T-cell (primary cell): ENCODE measurements at places on chromosomes 13 and 19. TPM values are rescaled to one million over a fixed set of nuclear protein-coding genes. Genes with fewer than 3 reads are reported as not detected.
A peak's percentile ranks its signal among the peaks of the same experiment; 100 is the strongest.

- no peak for DNase-seq
- H3K27me3 ChIP-seq: no peaks in the 10 kb centered on the region
- H3K36me3 ChIP-seq: no peaks in the 10 kb centered on the region
- no peak overlapping the region for H3K27ac ChIP-seq
- H3K4me3 ChIP-seq: no peak overlapping the region
Measured at GRCh38 chr13:73062468-73062867, 3.7 kb downstream of the KLF5 start.

DNA sequence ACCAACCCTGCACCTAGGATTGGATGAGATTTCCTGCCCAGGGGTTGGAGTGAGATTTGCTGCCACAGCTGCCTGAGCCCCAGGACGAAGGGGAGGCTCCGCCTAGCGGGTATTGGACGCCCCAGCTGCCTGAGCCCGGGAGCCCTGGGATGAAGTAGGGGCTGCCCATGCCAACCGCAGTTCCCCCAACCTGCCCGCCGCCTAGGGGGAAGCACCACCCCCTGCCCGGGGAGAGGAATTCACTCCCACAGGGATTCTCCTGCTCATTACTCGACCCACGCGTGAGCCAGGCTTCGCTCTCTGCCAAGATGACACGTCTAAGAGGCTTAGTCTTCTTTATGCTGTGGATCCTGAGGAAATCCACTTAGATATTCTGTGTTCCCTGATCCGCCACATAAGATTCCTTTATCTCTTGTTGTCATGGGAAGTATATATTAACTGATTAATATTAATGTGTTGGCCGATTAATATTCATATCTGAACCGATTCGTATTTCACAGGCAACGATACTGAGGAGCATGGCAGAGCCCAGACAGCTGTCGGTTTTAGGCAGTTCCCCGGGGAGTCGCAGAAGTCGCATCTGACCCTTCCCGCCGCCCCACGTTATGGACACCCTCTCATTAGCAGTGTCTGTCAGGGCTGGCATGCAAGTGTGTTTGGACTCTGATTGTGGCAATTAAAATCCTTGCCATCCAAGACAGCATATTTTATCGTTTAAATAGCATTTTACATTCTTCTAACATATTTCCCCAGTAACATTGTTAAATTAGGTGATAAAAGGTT, 44.5 kb upstream of the KCTD15 start:
- H3K27ac ChIP-seq: no peak overlapping the region
- H3K27me3 ChIP-seq: peaks cover 39% of the 10 kb centered on the region
- no peak for DNase-seq
- no peaks in the 10 kb centered on the region for H3K36me3 ChIP-seq

DNA sequence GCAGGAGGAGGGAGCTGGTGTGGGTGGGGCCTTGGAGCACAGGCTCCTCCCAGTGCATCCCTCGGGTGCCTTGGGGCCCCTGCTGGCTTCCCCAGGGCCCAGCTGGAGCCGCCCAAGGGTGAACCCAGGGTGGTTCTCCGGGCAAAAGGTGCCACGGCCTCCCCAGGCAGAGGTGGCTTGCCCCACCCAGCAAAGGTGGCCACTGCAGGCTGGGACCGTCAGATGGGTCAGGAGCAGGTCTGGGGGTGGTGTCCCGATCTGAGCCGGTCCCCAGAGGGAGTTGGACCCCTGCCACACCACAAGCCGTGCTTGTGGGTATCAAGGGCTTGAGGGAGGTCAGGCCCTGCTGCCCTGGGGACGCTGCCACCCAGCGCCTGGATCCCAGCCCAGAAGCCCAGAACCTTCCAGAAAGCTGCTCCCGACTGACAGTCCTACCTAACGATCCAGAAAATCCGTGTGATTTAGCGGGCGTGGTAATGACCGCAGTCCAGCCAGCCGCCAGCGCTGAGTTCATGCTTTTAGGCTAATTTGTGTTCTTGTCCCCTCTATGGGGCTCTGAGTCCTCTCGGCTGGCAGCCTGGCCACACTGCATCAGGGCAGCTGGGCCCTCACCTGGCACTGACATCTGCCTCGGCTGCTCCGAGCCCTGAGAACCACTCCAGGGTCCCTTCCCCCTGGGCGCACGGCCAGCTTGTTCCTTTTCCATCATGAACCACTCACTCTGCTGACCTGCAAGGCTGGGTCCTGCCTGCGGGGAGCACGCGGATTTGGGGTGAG, 5.0 kb upstream of the GRIN3B start:
- DNase-seq: no peak
- H3K27ac ChIP-seq: no peak overlapping the region
- H3K4me1 ChIP-seq: peaks cover 24% of the 10 kb centered on the region

DNA sequence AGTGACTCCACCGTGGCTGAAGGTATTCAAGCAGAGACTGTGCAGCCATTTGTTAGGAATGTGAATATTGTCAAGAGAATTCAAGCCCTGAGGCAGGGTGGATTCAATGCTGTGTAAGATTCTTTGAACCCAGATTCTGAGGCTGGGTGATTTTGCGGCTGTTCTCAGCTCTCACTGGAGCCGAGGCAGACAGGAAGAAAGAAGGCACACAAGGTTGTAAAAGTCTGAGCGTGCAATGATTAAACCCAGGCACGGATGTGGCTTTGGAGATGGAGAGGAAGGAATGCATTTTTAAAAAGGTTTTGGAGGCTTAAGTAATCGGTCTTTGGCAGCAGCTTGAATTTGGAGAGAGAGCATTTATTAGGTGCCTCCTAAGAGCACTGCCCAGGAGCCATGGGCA, 187.9 kb downstream of the KATNAL1 start:
- no peak overlapping the region for H3K4me3 ChIP-seq
- H3K27me3 ChIP-seq: no peaks in the 10 kb centered on the region
- H3K27ac ChIP-seq: peak overlapping the region; percentile 14
- DNase-seq: peak; percentile 34
- peaks cover 26% of the 10 kb centered on the region for H3K4me1 ChIP-seq
- no peaks in the 10 kb centered on the region for H3K36me3 ChIP-seq

DNA sequence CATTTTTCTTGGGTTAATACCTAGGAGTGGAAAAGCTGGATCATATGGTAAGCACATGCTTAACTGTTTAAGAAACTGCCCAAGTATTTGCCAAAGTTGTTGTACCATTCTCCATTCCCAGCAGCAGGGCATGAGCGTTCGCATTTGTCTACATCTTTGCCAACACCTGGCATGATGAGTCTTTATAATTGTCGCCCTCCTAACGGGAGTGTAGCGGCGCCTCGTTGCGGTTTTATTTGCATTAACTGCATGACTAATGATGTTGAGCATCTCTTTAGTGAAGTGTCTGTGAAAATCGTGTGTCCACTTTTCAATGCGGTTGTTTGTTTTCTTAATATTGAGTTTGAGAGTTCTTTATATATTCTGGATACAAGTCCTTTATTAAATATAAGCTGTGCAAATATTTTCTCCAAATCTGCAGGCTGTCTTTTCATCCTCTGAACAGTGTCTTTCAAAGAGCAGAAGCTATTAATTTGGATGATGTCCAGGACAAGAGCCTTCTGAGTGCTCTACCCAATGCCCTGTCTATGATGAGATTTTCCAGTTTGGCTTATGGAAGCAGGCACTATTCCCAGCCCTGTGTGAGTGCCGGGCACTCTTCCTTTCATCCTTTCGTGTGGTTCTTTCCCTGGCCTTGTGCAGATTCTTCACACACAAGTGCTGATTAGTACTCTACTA, 202.0 kb downstream of the FOXO1 start:
- H3K4me1 ChIP-seq: no peaks in the 10 kb centered on the region
- no peak overlapping the region for H3K27ac ChIP-seq
- H3K36me3 ChIP-seq: no peaks in the 10 kb centered on the region
- H3K4me3 ChIP-seq: no peak overlapping the region
- H3K27me3 ChIP-seq: no peaks in the 10 kb centered on the region

GRCh38 chr13:45296259-45296658, 44.7 kb downstream of the TPT1 start:
- DNase-seq: no peak
- H3K27me3 ChIP-seq: no peaks in the 10 kb centered on the region
- H3K4me3 ChIP-seq: no peak overlapping the region
- H3K4me1 ChIP-seq: peaks cover 40% of the 10 kb centered on the region
- H3K36me3 ChIP-seq: no peaks in the 10 kb centered on the region

DNA sequence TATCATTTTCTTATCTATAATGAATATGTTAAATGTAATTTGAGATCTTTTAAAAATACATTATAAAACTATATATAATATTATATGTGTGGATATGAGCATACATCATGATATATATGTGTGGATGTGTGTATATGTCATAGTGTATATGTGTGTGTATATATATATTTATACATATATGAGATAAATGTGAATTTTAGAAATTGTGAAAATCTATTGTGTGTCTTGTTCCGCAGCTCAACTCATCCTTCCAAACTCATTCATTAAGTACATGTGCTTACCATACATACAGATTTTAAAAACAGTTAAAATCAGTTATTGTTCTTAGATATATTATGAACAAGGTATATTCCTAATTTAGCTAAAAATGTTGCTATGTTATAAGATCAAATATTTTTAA, 435.2 kb upstream of the MIR17HG start:
- H3K27ac ChIP-seq: no peak overlapping the region
- H3K4me1 ChIP-seq: no peaks in the 10 kb centered on the region
- H3K4me3 ChIP-seq: no peak overlapping the region

Gene SEMA6B
- not detected for total RNA-seq

Gene C19orf33
- 1.4 TPM for total RNA-seq

Gene CDC34
- 46.9 TPM for total RNA-seq

Gene ALKBH7
- 94.8 TPM for total RNA-seq

Gene ZNF729
- not detected for total RNA-seq

Gene ZNF667
- total RNA-seq: 1.8 TPM

Gene SLITRK1
- total RNA-seq: not detected
